ENCODE measurements at places on chromosomes 12 and 14.

DNA sequence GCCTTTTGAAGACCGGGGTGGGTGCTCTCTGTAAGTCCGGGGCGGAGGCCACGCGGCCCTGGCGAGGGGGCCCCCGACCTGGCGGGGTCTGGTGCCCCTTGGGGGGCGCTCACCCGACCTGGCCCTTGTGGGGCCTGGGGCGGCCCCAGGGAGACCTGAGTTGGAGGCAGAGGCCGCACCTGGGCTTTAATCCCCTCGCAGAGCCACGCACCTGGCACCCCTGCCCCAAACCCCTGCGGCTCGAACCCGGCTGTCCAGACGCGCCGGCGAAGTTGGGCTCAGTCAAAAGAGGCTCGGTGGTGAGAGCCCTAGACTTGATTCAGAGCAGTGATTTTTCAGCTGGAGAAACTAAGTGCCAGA is 267 bp downstream of the CFAP251 start:
- no peak for DNase-seq

DNA sequence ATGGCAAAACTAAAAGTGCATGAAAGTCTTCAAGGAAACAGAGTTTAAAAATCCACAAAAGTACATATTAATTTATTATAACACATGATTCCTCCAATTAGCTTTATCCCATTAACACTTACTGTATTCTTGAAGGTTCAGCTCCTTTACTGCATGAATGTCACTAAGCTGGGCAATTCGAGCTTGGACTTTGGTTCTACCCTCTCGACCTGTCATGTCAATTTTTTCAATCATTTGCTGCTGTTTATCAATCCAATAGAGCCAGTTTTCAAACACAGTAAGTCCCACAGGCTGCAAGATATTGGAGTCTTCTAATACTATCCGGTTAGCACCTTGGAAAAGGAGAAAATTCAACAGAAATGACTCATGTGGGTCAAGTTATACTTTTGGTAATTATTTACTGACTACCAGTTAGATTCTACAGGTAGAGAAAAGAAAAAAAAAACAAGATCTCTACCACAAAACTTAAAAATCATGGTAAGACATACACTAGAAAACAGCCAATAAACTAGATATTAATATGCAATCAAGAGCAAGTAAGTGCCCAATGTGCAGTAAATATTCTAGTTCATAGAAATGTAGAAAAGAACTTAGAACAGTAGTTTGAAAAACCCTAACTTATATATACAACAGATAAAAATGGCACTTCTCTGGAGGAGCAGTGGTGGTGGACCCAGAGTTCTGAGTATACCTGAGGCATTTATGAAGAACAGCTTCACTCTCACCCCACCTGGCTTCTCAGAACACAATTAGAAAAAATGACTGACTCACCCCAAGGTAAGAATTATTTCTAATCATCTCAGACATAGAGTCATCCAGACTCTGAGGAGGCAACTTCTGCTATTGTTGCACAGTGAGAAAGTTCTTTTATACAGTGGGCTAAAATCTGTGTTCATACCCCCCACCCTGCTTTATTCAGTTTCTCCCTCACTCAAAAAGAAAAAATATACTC is 67.7 kb downstream of the BCL2L14 start:
- DNase-seq = no peak

DNA sequence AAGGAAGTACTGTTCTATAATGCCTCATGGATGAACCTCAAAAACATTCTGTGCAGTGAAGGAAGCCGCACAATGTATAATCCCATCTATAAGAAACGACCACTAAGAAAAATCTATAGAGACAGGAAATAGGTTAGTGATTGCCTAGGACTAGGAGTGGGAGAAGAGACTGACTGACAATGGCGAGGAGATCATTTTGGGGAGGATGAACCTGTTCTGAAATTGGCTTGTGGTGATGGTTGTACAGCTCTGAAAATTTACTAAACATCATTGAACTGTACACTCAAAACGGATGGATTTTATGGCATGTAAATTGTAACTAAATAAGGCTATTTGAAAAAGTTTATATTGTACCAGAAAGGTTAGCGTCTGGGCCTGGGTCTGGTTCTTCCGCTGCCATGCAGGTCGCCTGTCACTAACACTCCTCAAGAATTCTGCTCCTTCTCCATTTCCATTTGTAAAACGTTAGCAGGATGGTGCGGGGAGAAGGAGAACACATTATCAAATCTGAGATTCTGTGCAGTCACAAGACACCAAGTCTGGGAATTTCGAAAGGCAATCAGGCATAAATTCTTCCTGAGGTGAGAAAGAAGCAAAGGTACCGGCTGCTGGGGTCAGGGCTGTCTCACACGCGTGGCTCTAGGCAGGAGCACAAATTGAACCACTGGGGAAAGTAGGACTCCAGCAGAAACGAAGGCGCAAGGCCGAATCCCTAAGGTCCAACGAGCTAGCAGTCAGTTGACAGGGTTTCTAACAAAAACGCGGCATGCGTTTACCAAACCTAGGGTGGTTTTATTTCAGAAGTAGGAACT is 845 bp upstream of the COCH start:
- no peak for DNase-seq

- peak; percentile 64 for DNase-seq
Observed at GRCh38 chr12:132761032-132761920, at the start of gene ANKLE2. Gene ANKLE2 (minus strand): TSS chr12:132761832. CDS start chr12:132761798, 34 bp downstream.

DNA sequence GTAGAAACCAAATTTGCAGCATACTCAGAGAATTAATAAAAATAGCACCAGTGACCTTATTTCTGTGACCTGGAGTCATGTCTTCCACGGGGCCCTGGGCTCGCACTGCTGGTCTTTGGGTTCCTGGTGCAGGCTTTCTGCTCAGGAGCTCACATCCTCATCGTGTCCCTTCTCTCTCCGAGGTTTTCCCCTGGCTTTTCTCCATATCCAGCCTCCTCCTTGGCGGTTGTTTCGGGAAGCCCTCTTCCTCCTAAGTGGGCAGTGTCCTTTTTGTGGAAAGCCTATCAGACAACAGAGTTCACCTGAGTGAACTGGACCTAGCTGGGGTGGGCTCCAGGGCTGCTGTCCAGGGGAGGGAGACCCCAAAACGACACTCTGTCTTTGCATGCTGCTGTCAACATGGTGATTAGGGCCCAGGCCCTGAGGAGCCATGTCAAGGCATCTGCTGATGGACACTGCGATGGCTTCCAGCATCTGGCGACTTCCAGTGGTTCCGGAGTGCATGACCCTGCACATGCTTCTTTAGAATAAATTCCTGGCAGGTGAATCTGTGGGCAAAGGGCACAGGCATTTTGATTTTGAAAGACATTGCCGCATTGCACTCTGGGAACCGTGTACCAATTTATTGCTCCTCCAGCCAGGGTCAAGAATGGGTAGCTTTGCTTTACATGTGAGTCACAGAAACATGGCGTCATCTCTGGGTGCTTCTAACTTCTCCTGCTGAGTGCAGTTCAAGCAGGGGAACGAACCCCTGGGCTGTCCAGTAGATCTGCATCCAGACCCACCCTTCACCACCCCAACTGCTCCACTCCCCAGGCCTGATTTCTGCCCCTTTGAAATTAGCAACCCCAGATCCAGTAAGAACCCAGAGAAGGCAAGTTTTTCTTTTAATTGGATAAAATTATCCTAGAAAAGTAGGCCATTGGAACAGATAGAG is 136.8 kb downstream of the ADGRD1 start:
- no peak for DNase-seq

DNA sequence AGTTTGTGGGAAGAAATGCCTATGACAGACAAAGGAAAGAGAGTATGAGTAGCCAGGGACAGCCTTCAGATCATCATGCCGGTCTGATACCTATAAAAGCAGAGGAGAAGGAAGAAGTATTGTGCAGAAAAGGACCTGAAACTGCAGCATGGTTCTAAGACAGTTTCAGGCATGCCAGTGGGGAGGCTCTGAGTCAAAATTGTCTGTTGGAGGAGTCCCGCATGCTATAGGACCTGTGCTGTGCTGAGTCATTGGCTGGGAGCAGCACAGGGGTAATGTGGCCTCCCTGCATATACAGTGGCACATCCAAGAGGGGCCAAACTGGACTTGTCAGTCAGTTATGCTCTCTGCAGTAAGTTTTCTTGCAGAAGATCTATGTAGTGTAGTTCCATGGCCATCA is 40.7 kb downstream of the NEUROD4 start:
- DNase-seq = peak; percentile 16

- DNase-seq = peak; percentile 72
Observed at GRCh38 chr12:20368114-20368650, at the start of gene PDE3A. Gene PDE3A (plus strand): TSS chr12:20368537. CDS start chr12:20369285, 748 bp downstream.

DNA sequence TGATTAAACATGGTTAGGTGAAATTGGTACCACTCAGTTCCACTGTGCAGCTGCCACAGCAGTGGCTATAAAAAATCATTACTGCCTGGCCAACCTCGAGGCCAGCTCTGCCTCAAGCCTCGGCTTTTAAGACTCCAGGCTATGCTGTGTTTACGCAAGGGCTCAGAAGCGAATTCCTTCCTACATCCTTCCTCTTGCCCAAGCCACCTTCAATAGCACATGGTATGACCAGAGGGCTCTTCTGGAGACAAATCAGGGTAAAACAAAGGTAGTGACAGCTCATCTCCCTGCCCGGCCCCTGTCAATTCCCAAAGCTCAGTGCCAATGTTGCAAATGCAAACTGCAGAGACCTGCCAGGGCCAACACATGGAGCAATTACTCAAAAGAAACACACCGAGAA is 31.9 kb downstream of the NUAK1 start:
- DNase-seq = no peak

DNA sequence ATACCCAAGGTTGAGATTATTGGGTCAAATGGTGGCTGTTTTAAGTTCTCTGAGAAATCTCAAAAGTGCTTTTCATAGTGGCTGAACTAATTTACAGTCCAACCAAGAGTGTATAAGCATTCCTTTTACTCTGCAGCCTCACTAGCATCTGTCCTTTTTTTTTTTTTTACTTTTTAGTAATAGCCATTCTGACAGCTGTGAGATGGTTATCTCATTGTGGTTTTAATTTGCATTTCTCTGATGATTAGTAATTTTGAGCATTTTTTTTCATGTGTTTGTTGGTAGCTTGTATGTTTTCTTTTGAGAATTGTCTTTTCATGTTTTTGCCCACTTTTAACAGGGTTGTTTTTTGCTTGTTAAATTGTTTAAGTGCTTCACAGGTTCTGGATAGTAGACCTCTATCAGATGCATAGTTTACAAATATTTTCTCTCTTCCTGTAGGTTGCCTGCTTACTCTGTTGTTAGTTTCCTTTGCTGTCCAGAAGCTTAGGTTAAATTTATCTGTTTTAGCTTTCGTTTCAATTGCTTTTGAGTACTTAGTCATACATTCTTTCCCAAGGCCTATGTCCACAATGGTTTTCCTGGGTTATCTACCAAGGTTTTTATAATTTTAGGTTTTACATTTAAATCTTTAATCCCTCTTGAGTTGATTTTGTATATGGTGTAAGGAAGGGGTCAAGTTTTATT is 881.3 kb upstream of the SEL1L start:
- DNase-seq = no peak

DNA sequence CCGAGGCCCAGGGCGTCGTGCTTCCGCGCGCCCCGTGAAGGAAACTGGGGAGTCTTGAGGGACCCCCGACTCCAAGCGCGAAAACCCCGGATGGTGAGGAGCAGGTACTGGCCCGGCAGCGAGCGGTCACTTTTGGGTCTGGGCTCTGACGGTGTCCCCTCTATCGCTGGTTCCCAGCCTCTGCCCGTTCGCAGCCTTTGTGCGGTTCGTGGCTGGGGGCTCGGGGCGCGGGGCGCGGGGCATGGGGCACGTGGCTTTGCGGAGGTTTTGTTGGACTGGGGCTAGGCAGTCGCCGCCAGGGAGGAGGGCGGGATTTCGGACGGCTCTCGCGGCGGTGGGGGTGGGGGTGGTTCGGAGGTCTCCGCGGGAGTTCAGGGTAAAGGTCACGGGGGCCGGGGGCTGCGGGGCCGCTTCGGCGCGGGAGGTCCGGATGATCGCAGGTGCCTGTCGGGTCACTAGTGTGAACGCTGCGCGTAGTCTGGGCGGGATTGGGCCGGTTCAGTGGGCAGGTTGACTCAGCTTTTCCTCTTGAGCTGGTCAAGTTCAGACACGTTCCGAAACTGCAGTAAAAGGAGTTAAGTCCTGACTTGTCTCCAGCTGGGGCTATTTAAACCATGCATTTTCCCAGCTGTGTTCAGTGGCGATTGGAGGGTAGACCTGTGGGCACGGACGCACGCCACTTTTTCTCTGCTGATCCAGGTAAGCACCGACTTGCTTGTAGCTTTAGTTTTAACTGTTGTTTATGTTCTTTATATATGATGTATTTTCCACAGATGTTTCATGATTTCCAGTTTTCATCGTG is 612 bp downstream of the MDM2 start:
- peak; percentile 92 for DNase-seq

DNA sequence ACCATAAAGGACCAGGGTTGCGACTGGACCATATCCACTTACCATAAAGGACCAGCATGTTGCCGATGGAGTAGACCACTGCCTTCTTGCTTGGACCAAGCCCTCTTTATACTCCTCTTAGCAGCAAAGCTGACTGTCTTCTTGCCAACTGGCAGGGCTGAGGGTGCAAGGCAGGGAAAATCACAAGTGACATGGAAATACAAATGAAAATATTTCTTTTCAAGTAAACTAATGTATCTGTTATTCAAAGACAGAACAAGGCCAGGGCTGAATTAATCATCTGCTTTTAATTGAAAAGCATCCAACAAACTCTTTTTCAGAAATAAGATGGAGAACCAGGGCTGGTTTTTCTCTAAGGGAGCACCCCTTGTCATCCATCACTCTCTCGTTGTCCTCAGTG is at the start of gene CELA1:
Gene CELA1 (minus strand): TSS at position 99 of the 400 bp plus-strand sequence. CDS start 41 bp downstream, at position 58.
- no peak for DNase-seq

GRCh38 chr12:70671698-70672097 is 34.5 kb upstream of the PTPRB start:
- no peak for DNase-seq

DNA sequence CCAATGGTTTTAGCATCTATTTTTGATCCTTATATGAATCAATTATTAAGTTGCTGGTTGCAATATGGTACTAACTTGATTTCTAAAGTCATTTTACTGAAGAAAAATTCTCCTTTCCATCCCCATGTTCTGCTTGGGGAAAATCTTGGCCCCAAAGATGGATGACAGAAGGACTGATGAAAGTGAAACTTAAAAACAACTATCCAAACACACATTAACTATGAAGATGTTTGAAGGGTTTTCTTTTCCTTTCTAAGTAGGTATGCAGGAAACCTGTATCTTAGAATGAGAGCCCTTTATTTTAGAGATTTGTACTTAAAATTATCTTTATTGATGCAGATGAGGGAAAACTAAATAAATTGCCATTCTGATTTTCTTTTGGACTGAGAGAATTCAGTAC is 5.9 kb downstream of the C12orf71 start:
- DNase-seq = no peak

- DNase-seq = no peak
Observed at GRCh38 chr12:128810182-128811127, 13.3 kb downstream of the SLC15A4 start.

DNA sequence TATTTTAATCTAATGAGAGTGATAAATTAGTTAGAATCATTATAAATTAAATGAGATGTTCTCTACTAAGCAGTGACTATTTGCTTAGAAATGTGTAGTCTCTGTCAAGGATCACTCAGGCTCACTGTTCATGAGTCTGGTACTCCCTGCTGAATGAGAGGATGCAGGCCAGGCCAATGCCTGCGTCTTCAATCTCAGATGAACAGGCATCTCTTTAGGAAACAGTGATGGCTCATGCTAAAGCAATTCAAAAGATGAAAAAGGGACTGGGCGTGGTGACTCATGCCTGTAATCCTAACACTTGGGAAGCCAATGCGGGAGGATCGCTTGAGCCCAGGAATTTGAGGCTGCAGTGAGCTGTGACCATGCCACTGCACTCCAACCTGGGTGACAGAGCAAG is 106.8 kb downstream of the ZFC3H1 start:
- peak; percentile 96 for DNase-seq

GRCh38 chr12:93275589-93275988 is 102.1 kb upstream of the NUDT4 start:
- DNase-seq = no peak

GRCh38 chr12:19841451-19841850 is 402.2 kb downstream of the AEBP2 start:
- DNase-seq = no peak
